ENCODE measurements at places on chromosomes 2 and 18.

DNA sequence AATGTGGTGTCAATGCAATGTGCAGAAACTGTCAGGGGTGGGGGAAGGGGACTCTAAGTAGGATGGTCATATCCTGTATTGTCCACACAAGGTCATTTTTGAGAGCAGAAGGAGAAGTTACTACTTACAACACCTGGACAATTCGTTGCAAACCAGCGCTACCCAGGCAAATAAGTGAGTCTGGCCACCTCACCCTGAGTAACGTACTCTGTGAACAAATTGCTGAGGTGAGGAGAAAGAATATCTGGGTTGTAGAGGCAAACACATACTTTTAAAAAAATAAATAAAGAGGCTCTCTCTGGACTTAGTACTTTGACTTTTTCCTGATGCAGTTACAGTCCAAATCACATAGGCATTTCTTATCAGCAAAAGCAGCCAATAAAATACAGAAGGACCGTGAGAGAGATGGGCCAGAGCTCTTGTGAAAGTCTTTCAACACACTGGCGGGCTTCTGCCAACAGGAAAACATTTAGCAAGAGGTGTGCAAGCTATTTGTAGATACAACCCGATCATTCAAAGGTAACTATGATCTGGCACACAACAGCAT, 268.2 kb upstream of the ID2 start:
- DNase-seq = no peak

DNA sequence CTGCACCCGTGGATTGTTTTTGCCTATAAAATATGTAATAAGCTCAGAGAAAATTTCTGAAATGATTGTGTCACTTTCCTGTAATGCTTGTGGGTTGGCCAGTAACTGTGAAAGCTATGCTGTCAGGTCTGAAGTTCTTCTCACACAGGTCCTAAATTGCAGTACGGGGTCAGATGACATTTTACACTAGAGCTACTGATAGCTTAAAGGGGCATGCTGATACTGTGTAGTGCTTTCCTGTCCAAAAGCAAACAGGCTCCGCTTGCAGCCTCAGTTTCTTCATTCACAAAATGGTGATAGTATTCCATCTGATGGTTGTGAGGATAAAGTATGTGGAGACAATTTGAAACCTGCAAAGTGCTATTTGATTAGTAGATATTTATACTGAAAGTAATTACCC, 7.6 kb upstream of the FARSB start:
- DNase-seq = no peak

- DNase-seq = no peak
These were observed 71.7 kb downstream of the PTRHD1 start for GRCh38 chr2:24721470-24721869.

DNA sequence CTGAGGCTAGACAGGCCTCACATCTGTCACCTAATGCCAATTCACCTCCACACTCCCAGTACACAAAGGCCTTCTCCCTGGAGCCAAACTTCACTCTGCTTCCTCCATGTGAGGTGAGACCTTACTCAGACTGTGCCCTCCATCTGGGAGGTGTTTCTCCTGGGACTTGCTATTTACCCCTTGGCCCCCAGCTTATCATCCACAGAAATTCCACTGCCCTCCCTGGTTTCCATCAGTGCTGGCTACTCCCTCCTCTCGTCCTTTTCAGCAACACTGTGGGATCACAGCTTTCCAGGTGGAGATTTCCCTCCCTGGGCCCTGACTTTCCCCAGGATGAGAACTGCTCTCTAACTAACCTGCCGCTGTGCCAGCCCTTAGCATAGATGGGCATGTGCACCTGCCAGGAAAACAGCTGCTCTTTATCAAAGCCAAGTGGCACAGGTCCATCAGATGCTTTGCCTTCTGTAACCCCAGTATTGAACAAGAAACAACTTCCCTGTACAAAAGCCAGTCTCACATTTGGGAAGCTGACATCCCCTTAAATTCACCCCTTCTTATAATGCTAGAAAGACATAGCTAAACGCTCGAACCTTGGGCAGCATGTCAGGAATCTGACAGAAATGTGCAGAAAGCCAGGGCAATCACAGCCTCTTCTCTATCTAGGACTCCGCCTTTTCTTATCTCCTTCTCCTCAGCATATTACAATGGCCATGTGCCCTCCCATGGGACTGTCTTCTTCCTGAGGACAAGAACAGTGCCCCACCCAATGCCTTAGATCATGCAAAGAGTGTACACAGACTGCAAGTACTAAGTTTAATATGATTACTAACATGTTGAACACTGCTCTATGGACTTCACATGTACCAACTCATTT, 535.5 kb upstream of the ID2 start:
- DNase-seq = no peak

DNA sequence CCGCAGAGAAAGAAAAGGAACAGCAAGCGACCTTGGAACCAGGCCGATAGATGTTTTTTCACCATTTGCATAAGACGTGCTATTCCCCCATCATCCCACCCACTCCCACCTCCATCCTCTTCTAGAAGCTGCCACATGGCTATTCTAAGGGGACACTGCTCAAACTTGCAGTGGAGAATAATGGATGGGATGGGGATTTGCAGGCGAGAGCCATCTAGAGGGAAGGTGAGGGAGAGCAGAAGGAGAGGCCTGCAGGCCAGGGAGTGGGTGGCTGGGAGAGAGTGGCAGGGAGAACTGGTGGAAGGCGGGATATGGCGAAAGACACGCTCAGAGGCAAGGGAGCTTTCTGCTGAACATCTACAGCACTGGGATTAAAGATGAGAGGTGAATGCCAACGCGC, 84.9 kb downstream of the MAPK4 start:
- DNase-seq = no peak

DNA sequence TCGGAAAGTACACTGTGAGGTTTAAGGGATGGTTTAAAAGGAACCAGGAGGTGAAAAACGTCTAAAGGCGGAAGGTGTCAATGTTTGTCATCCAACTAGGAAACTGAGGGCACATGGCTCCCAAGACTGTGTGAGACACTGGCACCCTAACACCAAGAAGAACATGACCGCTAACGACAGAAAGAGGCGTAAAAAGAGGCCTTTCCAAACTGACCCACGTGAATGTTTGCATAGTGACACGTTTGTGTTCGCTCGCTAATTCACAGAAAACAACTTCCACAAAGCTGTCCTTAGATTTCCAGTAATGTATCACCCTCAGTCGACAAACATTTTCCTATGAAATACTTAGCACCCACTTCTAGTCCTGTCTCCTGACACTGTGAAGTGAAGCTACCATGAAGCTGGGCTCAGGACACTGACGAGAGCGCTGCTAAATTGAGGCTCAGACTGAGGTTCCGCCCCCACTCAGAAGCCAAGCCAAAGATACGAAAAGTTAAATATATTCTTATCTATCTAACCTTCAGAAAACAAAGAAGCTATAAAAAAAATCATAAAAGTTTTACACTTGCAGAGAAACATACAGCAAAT, 86.5 kb downstream of the ZNF516 start:
- no peak for DNase-seq

DNA sequence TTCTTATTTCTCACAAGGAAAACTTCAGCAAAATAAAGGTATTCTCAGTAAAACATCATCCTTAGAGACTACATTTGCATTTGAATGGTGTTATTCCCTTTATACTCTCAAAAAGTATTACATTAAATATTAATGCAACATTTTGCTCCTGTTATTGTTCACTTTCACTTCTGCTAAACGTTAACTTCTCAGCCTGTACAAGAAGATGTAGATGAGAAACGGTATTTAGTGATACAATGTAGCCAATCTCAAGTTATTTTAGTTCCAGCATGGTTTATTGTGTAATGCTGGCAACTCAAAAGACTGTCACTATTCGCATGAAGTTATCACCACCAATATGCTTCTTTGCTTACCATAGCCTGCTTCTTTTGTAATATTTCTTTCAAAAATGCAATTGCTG, 514.1 kb downstream of the CPS1 start:
- DNase-seq = no peak

GRCh38 chr2:234102112-234102511, 51.6 kb downstream of the SPP2 start:
- DNase-seq = no peak

DNA sequence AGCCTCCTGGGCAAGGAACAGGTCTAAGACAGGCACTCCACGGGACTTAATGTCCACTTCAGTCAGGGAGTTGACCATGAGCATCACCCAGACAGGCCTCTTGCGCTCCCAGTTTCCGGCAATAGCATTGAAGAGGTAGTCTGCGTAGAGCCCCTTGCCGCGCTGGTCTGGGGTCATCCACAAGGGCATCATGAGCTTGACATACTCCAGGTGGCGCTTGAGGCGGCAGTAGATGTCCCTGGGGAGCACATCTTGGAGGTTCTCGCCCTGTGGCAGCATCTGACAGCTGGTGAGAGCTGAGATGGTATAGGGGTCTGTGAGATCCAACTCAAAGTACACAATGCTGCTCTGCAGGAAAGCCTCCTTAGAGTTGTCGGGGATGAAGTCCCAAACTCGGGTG, 10.6 kb downstream of the TRABD2A start:
- DNase-seq = no peak

DNA sequence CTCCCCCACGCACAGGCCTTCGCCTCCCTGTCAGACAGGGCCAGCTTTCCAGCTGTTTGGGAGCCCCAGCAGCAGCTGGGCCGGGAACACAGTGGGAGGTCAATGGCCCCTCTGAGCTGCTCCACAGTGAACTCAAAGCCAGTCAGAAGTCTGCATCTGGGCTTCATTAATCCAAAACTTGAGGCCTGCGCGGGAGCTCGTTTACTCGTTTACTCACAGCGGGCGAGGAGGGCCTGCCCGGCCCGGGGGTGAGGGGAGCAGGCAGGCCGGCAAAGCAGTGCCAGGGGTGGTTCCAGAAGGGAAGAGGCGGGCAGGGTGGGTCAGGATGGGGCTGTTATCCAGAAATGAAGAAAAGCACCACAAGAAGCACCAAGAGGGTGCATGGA, 36.8 kb upstream of the SEMA4C start:
- DNase-seq = no peak

GRCh38 chr2:46225730-46226129, 71.5 kb upstream of the EPAS1 start:
- no peak for DNase-seq

GRCh38 chr18:51426996-51427395, 229.5 kb upstream of the MEX3C start:
- no peak for DNase-seq

GRCh38 chr18:845152-845819, 33.2 kb upstream of the YES1 start:
- no peak for DNase-seq

DNA sequence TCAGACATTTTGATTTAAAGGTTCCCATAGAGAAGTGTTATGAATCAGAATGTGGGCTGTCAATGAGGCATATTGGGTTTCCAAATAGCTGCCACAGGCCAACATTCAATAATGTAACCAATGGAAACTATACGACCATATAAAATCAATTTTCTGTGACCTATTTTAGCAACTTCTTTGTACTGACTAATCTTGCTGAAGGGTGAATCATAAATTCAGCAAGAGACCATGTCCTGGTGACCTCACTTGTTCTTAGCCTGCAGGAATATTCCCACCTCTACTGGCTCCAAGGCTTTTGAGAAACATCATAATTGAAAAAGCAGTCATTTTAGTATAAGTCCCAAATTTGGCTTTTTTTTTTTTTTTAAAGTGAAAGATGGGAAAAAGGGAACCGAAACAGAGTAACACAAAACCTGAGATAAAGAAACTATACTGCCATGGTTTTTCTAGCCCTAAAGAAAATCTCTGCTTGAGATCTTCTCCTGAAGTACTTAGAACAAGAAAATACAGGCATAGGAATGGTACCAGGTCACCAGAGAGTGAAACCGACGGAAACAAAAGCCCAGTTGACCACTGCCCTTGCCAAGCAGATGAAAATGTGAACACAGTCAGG, 32.1 kb downstream of the PLEKHM3 start:
- DNase-seq = no peak

DNA sequence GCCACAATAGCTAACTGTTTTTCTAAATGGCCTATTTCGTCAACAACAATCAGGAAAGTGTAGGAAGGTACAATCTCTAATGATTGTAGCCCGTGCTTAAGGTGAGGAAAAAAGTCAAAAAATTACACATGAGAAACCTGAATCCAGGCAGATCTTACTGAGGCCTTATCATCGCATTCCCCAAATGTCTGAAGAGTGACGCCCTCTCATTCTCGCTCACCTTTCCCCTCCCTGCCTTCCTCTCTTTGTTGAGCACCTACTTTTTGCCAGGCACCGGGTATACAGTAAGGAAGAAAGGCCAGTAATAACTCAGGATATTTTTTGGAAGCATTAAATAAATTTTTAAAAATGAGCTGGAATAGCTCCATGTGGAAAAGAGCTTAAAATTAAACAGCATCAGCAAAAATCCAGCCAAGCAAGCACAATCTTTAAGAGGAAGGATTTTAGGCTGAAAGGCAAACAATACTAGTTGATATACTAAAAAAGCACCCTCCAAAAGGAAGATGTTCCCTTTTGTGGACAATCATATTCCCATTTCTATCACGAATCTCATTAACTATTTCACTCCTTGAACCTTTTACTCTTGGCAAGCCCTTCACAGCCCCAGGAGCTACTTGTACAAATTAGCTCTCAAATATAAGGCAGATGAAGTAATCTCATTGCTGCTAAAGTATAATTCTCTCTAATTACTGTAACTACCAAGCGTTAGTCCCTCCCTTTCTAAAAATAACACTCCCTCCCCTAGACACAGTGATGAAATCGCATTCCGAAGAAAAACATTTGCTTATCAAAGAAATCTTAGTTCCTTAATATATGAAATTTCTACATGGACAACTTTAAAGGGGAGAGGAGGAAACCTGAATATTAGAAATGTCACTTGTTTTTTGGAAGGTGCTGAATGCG, 40.0 kb downstream of the STAT1 start:
- no peak for DNase-seq

DNA sequence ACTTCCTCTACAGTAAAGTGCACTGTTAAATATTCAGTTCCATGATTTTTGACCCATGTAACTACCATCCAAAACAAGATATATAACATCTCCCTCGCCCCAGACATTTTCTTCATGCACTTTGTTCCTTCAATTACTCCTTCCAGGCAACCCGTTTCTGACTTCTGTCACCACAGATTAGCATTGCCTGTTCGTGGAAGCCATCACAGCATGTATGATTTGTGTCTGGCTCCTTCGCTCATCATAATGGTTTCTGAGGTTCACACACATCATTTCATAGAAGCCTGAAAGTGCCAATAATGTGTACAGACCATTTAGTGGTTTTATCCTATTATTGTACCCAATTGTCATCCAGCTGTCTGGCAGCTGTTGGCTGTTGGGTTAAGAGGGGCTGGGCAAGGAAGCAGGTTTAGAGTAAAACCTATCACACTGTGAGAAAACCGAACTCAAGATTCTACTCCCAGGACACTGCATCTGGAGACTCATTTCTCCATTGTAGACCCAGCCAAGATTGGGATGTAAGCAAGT, 16.1 kb downstream of the ARHGAP28 start:
- DNase-seq = no peak

DNA sequence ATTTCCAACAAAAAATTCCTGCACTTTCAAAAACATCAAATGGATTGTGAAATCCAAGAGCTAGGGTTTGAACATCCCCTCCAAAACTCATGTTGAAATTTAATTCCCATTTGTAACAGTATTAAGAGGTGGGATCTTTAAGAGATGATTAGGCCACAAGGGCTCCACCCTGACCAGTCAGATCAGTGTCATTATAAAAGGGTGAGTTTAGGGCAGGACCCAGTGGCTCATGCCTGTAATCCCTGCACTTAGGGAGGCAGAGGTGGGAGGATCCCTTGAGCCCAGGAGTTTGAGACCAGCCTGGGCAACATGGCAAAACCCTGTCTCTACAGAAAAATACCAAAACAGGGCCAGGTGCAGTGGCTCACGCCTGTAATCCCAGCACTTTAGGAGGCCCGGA, 8.9 kb downstream of the GTF3C2 start:
- DNase-seq = no peak

GRCh38 chr2:56244911-56245530, 61.2 kb downstream of the CCDC85A start:
- no peak for DNase-seq

- no peak for DNase-seq
These were observed 1582.9 kb upstream of the NXPH2 start for GRCh38 chr2:140363131-140363530.
